Activated naive CD4-positive, alpha-beta T cell (primary cell): ENCODE measurements at places on chromosomes 1 and 21.

- DNase-seq, result no peak
Measured at GRCh38 chr1:17763995-17764394, 8.9 kb downstream of the ACTL8 start.

DNA sequence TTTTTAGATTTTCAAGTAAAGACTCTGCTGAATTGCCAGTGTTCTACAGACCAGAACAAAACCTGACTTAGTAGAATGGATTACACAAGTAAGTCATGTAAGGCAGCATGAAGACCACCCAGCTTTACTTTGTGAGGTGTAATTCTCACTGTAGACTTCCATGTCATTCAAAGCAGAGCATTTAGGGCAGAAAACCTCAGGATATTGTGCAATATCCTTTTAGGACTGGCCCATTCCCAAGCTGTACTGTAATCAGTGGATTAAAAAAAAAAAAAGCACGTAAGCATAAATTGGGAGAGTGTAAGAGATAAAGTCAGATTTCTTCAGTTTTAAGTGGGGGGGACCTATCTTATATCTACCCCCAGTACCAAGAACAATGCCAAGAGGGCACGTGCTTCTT is 380.5 kb upstream of the PRMT6 start:
- no peak for DNase-seq

DNA sequence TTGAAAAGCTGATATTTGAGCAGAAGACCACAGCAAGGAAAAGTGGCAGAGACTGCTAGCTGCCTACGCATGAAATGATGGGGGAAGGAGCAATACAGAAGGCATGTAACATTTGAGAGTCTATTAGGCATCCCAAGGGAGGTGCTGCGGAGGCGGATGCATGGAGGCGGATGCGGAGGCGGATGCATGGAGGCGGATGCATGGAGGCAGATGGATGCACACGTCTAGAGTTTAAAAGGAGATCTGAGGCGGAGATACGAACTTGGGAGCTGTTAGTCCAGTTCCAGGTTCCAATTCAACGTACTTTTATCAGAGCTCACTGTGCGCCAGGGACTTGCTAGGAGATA is 744 bp upstream of the DDX20 start:
- no peak for DNase-seq

- DNase-seq, result no peak
Measured at GRCh38 chr21:35366394-35367080, 317.4 kb upstream of the RUNX1 start.

DNA sequence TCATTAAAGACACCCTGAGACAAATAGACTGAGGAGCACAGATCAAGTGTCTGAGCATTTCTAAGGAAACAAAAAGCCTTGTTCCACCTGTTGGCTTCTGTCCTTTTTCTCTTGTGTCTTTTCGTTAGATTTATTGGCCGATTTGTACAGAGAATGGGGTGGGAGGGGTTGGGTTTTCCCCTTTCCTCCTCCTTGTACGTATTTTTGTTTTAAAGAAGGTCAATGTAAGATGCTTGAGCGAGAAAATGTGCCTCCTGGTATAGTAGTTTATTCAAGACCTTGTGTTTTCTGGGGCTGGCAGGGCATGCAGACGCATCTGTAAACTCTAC is 1.2 kb downstream of the BCL9 start:
- no peak for DNase-seq

DNA sequence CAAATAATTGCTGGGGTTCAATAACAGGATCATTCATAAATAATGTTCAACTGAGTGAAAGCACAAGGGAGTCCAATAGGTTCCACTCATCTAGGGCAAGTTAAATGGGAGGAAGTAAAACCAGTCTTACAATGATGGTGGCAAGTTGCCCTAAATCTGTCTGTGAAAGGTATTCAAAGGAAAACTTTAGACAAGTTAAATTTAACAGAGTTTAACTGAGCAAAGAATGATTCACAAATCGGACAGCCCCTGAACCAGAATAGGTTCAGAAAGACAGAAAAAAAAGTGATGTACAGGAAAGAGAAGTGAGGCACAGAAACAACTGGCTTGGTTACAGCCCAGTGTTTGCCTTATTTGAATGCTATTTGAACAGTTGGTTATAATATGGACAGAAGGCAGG is 183.5 kb upstream of the ADGRL4 start:
- DNase-seq, result no peak

DNA sequence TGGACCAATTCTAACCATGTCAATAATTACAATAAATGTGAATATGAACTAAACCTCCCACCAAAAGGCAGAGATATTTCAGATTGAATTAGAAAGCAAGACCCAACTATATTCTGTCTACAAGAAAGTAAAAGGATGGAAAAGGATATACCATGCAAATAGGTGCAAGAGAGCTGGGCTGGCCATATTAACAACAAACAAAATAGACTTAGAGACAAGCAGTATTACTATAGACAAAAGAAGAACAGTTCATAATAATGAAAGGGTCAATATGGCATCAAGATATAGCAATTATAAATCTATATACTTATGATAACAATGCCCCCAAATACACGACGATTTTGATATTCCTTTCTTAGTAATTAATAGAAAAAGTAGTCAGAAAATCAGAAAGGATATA is 67.3 kb upstream of the IFFO2 start:
- no peak for DNase-seq

DNA sequence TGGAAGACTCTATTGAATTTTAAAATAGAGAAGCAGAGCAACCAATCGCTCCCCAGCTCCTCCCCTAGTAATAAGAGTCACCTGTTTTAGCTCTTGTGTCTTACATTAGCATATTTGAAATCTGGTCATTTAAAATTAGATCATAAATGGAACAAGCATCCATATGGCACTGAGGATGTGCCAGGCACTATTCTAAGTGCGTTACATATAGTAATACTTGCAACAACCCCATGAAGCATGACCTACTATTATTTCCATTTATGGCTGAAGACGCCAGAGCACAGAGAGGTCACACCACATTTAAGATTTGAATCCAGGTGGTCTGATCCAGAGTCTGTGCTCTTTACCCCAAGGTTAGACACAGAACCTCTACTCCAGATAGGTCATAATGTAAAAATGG is 82.0 kb upstream of the HIVEP3 start:
- DNase-seq, result no peak

GRCh38 chr1:89165811-89166210 is 10.0 kb downstream of the GBP7 start:
- no peak for DNase-seq

DNA sequence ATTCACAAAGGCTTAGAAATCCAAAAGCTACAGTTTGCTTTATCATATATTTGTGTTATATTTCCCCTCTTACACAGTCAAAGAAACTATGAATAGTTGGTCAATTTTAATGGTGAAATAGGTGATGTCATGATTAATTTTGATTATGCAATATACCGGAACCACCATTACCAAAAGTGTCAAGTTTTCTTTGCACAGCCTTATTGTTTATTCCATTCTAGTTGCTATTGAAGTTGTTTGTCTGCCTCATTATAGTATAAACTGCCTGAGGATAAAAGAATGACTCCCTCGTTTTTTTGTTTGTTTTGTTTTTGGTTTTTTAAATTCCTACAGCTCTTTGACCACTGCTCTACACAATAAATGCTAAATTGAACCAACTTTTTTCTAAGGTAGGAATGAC is 690.6 kb upstream of the ZP4 start:
- DNase-seq, result no peak
